ENCODE measurements at places on chromosomes 1 and 21. TPM values are rescaled to one million over a fixed set of nuclear protein-coding genes. Genes with fewer than 3 reads are reported as not detected.

Gene PRR9
- total RNA-seq = 1.2 TPM

Gene SH2D5
- total RNA-seq = 29.5 TPM

Gene PADI2
- total RNA-seq = not detected

Gene NCAM2
- total RNA-seq = 2.5 TPM

Gene PLA2G2D
- total RNA-seq = not detected

Gene KCNC4
- 10.9 TPM for total RNA-seq

Gene MASP2
- not detected for total RNA-seq

Gene OPRD1
- not detected for total RNA-seq

Gene HTR1D
- total RNA-seq = not detected

Gene FCRL2
- not detected for total RNA-seq

Gene CA14
- 0.11 TPM for total RNA-seq

Gene DNAJC11
- total RNA-seq = 28.9 TPM

Gene RPS27
- total RNA-seq = 1,068 TPM

Gene PEAR1
- total RNA-seq = 1.6 TPM

Gene GBP7
- total RNA-seq = 0.12 TPM

Gene PTCH2
- total RNA-seq = 0.22 TPM

Gene ADCY10
- total RNA-seq = under 0.01 TPM

Gene DISP1
- 4.2 TPM for total RNA-seq

Gene AMY1C
- total RNA-seq = not detected

Gene LRRC71
- total RNA-seq = not detected

Gene TBCE
- 26.1 TPM for total RNA-seq

Gene TFF2
- not detected for total RNA-seq

Gene C1orf185
- not detected for total RNA-seq

Gene WDR47
- total RNA-seq = 19.6 TPM

Gene OR2L8
- total RNA-seq = 0.25 TPM

Gene FTCD
- 1.1 TPM for total RNA-seq

Gene BSND
- total RNA-seq = not detected

Gene DIO1
- total RNA-seq = not detected

Gene PLCH2
- 0.11 TPM for total RNA-seq

Gene C1orf94
- 0.12 TPM for total RNA-seq

Gene SPRR2E
- total RNA-seq = not detected

Gene S100A4
- total RNA-seq = 31.4 TPM

Gene IL6R
- 11.9 TPM for total RNA-seq

Gene B3GALT2
- under 0.01 TPM for total RNA-seq

Gene C1orf53
- total RNA-seq = 4.6 TPM

Gene SASS6
- total RNA-seq = 2.1 TPM

Gene PGLYRP4
- total RNA-seq = not detected

Gene IFFO2
- 7.6 TPM for total RNA-seq

Gene KMO
- under 0.01 TPM for total RNA-seq

Gene C4BPA
- not detected for total RNA-seq

Gene LAD1
- total RNA-seq = not detected
